ENCODE measurements at places on chromosomes 1 and 21.

- DNase-seq = peak; percentile 57
Measured at GRCh38 chr1:107135463-107135862, 5.4 kb upstream of the NTNG1 start.

GRCh38 chr1:107842241-107842640, 122.7 kb downstream of the VAV3 start:
- DNase-seq = no peak

DNA sequence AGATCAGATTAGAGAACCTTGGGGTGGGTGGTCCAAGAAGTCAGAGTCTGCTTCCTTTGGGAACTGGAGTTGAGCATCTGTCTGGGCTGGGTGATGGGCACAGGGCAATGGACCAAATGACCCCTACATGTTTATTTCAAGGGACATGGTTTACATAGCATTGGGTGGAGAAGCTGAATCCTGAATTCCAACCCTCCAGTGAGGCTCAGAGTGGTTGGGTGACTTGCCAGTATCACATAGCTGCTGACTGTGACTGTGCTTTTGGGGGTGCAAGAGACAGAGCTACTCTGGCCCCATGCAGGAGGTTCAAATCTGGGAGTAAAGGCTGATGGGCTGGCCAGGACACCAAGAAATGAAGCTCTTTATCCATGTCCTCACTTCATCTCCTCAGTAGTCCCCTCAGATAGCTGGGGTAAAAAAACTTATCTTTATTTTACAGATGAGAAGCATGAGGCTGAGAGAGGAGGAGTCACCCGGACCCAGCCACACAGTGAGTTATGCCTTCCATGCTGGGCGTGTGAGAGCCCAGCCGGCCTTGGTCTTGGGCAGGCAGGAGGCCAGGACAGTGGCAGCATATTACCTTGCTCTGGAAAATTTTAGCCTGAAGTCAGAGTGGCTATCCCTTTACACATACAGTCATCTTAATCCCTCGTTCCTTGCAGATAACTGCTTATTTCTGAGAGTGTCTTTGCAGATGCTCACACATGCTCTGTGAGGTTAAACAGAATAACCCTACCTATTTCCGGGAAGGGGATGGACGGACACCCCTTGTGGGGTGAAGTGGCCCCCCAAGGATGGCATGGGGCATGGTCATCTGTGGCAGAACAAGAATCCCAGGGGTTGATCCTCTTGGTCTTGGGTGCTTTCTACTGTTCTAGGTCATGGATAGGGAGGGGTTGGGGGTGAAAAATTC, 2.8 kb upstream of the SERINC2 start:
- no peak for DNase-seq

GRCh38 chr1:71448444-71448843, 367.6 kb upstream of the ZRANB2 start:
- no peak for DNase-seq

- no peak for DNase-seq
Measured at GRCh38 chr1:22508991-22509390, 54.3 kb upstream of the EPHA8 start.

- DNase-seq = no peak
Measured at GRCh38 chr1:32980080-32980479, 15.5 kb upstream of the RNF19B start.

DNA sequence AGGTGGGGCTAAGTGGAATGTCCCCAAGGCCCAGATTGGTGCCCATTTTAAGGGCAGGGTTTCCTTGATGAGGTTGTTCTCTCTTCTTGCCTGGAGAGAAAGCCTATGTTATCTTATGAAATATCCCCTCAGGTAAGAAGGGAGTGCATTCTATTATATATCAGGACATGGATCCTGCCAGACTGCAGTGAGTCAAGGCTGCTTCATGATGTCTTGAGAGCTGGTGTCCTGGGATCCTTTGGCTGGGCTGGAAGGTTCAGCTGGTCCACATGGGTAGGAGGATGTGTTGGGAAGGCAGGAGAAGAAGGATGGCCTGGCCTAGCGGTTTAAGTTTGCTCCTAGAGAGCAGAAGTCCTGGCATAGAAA, 207.6 kb downstream of the ROR1 start:
- no peak for DNase-seq

GRCh38 chr1:2312160-2312514, 79.2 kb downstream of the MORN1 start:
- no peak for DNase-seq

DNA sequence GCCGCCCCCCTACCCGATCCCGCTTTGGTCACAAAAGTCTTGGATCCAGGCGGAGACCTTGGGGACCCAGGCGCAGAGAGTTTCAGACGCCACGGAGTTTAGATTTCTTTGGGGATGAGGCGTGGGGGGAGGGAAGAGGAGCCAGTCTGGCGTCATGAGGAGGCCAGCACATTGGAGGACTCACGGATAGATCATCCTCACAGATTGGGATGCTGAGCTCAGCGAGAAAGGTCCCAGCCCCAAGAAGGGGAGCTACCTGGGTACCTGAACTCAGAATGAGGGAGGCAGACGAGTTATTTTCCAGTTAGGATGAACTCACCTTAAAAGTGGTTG, 393 bp downstream of the ELAPOR1 start:
- no peak for DNase-seq

DNA sequence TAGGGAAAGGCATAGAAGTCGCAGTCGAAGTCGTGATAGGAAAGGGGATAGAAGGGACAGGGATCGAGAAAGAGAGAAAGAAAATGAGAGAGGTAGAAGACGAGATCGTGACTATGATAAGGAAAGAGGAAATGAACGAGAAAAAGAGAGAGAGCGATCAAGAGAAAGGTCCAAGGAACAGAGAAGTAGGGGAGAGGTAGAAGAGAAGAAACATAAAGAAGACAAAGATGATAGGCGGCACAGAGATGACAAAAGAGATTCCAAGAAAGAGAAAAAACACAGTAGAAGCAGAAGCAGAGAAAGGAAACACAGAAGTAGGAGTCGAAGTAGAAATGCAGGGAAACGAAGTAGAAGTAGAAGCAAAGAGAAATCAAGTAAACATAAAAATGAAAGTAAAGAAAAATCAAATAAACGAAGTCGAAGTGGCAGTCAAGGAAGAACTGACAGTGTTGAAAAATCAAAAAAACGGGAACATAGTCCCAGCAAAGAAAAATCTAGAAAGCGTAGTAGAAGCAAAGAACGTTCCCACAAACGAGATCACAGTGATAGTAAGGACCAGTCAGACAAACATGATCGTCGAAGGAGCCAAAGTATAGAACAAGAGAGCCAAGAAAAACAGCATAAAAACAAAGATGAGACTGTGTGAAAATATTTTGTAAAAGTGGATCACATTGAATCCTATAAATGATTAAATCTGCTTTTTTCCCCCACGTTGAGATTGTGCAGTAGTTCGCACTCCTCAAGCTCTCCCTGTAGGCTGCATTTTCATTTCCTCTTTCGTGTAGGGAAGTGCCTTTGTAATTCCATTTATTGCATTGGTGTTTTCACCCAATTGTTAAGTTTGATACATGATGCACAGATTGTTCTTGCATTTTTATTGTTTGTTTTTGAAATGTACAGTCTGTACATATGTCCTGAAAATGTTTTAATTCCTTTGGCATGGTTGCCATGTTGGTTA, 7.5 kb downstream of the PRPF38B start:
- no peak for DNase-seq

DNA sequence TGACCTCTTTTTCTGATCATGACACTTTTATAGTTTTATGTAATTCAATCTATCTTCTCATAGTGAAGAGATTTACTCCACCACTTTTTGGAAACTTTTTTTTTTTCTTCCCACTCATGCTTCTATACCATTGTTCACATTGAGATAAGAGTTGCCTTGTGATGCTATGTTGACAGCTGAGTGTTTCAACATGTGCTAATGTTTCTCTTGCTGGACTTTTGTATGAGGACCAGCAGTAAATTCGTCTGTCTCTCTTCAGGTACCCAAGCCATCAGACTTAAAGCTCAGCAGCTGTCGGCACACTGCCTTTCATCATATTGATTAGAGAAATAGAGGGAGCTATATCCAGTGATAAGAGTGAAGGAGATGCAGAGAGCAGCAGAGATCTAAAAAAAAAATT, 227.0 kb downstream of the GRIK1 start:
- DNase-seq = no peak

- DNase-seq = peak; percentile 64
Measured at GRCh38 chr1:168408884-168409283, 128.2 kb downstream of the TBX19 start.

DNA sequence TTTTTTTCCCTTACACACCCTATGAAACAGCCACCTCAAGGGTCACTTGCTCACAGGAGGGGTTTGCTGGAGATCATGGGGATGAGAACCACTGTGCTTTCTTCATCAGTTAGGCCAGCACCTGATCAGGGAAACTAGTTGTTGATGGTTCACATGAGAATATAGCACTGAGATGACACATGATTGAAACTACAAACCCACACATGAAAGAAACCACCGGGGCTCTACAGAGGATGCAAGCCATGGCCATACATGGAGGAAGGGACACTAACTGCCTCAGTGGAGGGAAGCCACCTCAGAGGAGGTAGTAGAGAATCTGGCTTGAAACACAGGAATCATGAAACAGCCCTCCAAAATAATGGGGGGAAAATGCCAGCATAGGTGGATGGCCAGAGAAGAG, 63.2 kb downstream of the PRKAB2 start:
- DNase-seq = no peak

- DNase-seq = no peak
Measured at GRCh38 chr1:184691719-184692324, 62.8 kb downstream of the EDEM3 start.

DNA sequence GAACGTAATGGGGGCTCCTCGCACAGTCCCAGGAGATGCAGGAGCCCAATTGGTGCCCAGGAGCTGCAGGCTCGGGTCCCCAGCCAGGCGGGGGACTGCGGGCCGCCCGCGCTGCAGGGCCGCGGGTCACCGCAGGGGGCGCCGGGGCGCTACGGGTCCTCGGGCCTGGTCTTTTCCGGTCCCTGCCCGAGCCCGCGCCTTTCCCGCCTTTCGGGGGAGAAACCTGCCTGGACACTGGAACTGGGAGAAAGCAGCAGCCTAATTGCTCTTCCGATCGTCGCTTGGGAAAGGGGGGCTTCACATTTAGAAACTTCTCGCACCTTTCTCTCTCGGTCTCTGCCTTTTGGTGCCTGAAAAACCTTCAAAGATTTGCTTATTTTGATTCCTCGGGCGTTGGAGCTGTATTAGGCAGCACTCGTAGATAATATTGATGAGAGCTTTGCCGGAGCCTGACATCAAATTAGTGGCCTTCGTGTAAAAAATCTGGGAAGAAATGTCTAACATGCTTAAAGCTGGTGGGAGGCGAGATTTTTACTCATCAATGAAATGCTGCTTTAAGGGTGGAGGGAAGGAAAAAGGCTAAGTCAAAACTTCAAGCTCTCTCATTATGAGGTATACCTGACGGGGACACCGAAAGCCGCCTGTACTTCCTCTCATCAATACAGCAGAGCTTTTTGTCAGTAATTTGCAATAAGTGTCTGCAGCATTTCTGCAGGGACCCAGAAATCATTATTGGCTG, 12.6 kb upstream of the BARHL2 start:
- no peak for DNase-seq

GRCh38 chr1:37480125-37480466, 5.7 kb downstream of the ZC3H12A start:
- no peak for DNase-seq

GRCh38 chr1:182181167-182181572, 119.7 kb upstream of the ZNF648 start:
- DNase-seq = no peak

DNA sequence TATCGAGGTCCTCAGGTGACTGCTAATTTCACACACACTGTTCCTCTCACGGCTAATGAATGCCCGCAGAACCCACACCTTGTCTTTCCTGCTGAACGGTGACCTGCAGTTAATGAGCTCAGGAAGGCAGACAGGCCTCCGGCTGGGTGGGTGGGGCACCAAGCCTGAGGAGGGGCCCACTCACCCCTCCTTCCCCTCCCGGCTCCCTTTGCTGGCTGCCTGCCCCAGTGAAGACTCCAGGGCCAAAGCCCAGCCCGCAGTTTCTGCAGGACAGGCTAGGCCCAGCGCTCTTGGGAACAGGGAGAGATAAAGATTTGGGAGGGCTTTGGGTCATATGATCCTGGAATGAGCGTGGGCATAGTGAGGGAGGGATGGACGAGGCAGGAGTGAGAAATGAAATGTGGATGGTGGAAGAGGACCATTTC, 26.4 kb downstream of the FOXO6 start:
- no peak for DNase-seq

GRCh38 chr1:194013561-194013960, 827.1 kb upstream of the B3GALT2 start:
- DNase-seq = no peak

- DNase-seq = no peak
Measured at GRCh38 chr1:117609471-117609911, 3.6 kb downstream of the TENT5C start.

DNA sequence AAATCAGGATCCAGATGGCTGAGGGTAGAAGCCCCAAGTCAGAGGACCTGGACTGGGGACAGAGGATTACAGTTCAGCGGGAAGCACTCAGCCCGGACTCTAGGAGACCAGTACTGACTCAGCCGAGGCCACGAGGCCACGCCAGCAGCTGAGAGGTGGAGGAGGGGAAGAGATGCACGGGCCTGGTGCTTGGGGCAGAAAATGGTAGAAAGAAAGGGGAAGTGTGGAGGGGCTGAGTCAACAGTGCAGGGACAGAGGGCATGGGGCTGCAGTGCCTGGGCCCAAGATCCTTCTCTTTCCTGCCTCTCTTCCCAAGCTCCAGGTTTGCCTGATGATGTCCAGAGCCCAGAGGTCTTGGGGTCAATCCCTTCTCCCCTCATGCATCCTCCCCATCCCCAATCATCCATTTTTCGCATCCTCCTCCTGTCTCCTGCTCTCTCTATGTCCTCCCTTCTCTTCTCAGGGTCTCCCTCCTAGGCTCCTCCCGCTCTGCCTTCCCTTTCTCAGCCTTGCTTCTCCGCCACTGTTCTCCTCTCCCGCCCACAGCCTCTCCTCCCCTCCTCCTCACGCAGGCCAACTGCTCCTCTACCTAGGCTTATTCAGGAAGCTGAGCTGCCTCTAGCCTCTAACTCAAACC, 7.7 kb downstream of the ARHGEF2 start:
- DNase-seq = no peak

GRCh38 chr1:181092056-181092455, 3.6 kb downstream of the IER5 start:
- no peak for DNase-seq

DNA sequence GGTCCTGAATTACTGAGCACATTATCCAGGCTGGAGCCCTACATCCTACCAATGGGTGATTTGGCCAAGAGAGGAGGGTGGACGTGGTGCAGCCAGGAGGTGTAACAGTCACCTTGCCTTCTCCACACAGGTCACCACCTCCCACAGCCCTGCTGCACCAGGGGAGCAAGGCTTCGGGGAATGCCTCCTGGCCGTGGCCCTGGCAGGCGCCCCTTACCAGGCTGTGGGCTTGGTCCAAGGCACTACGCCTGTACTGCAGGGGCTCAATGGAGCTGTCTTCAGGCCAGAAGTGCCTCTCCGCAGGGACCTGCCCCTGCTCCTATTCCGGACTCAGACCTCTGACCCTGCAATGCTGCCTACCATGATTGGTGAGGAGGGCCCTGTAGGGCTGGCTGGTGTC, 26.0 kb downstream of the HMGCS2 start:
- DNase-seq = no peak
